Stimulated activated CD4-positive, alpha-beta T cell treated with anti-CD3 and anti-CD28 coated beads, Interleukin-15, amount 100 ng/mL, for 1 hour (primary cell): ENCODE measurements at places on chromosomes 1 and 21.

DNA sequence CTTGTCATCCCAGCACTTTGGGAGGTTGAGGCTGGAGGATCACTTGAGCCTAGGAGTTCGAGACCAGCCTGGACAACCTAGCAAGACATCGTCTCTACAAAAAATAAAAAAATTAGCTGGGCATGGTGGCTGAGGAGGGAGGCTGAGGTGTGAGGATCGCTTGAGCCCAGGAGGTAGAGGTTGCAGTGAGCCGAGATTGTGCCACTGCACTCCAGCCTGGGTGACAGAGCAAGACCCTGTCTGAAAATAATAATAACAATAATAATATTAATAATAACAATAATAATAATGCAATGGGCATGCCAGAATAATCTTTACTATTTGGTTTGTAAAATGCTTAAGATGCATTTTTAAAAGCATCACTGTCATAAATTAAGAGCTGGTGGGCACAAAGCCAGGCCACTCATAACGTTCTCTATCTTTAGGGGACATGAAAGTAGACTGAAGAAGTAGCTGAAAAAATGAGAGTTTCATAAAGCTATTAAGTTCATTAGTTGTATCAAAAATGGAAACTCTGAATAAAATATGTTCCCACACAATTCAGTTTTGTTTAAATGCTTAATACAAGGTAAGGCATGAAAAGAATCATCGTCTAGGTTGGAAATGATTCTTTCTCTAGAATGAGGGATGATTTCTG lies 51.6 kb upstream of the ITPKB start:
- DNase-seq, result no peak

GRCh38 chr1:66916320-66916719 lies 8.3 kb downstream of the DNAI4 start:
- DNase-seq, result no peak

DNA sequence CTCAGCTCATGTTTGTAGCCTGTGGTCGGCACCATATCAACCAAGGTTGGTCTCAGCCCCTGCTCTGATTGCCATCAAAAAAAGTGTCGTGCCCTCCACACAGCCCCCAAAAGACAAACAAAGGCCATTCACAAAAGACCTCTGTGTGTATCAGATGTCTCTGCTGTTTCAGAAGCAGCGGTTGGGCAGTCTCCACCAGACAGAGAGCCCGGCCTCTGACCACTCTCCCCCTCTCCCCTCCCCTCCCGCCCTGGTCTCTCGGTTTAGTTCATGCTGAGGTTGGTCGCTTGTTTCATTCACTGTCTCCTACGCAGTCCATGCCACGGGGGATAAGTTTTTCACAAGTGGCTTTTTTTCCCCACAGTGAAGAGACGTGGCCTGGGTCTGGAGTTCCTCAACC lies 27.1 kb downstream of the ACTA1 start:
- DNase-seq, result no peak

DNA sequence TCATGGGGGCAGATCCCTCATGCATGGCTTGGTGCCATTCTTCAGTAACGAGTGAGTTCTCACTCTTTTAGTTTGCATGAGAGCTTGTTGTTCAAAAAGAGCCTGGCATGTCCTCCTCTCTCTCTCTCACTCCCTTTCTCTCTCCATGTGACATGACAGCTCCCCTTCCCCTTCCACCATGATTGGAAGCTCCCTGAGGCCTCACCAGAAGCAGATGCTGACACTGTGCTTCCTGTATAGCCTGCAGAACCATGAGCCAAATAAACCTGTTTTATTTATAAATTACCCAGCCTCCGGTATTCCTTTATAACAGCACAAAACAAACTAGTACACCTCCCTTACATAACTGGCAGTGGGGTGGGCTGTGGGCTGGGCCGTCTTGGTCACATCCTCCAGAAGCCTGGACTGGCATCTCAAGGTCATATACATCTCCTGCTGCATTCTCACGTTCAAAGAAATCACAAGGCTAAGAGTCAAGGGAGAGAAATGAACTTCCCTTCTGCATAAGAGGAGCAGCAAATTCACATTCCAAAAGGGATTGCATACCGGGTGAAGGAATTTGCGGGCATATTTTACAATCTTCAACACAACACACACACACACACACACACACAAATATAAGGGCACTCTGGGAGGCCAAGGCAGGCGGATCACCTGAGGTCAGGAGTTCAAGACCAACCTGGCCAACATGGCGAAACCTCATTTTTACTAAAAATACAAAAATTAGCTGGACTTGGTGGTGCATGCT lies 2.3 kb upstream of the CCSAP start:
- DNase-seq, result no peak

- no peak for DNase-seq
Measured at GRCh38 chr1:67626090-67626860, 58.7 kb upstream of the GADD45A start.

DNA sequence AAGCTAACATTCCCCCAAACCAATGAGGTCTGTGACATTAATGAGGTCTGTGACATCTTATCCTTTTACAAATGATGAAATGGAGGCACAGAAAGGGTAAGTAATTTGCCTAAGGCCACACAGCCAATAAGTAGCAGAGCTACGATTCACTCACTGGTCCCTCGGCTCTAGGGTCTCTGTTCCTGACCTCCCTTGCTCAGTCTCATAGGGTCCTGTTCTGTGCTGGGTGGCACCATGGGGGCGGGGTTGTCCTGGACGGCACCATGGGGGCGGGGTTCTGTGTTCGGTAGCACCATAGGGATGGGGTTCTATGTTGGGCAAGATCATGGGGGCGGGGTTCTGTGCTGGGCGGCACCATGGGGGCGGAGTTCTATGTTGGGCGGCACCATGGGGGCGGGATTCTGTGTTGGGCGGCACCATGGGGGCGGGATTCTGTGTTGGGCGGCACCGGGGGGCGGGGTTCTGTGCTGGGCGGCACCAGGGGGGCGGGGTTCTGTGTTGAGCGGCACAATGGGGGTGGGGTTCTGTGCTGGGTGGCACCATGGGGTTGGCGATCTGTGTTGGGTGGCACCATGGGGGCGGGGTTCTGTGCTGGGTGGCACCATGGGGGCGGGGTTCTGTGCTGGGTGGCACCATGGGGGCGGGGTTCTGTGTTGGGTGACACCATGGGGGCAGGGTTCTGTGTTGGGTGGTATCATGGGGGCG lies 55.6 kb downstream of the CLSTN1 start:
- DNase-seq, result no peak

- DNase-seq, result no peak
Measured at GRCh38 chr1:240031009-240031408, 60.7 kb upstream of the FMN2 start.

- DNase-seq, result no peak
Measured at GRCh38 chr1:201917362-201918033, 28.8 kb downstream of the SHISA4 start.

DNA sequence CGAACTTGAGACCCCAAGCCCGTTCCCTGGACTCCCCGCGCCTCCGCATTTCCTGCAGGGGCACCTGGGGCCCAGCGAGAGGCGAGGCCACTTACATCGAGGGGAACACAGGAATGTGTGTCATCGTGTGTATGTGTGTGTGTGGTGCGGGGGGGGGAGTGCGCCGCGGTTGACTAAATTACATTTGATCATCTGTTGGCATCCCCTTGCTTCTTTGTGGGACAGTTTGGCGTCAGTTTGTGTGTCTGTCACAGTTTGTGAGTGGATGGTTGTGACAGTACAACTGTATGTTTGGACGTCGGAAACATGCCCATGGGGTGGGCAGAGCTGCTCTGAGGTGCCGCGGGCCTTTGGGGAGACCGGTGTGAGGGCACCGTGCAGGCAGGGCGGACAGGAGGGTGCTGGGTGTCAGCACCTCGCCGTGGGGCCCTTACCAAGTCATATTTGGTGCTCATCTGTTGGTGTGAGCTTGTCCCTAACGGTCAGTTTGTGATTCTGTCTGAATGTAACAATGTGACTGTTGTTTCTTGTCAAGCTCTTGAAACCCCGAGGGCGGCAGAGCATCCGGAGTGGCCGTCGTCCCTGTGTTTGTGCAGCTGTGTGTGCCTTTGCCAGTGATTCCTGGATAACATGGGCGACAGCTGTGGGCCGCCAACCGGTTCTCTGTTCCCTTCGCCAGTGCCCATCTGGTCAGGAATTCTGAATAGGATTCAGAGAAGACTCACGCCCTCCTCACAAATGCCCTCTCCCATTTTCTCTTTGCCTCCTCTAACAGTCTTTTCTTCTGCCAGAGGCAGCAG lies 899 bp downstream of the OPRD1 start:
- DNase-seq, result no peak

- no peak for DNase-seq
Measured at GRCh38 chr1:44236490-44237272, 23.4 kb downstream of the DMAP1 start.

DNA sequence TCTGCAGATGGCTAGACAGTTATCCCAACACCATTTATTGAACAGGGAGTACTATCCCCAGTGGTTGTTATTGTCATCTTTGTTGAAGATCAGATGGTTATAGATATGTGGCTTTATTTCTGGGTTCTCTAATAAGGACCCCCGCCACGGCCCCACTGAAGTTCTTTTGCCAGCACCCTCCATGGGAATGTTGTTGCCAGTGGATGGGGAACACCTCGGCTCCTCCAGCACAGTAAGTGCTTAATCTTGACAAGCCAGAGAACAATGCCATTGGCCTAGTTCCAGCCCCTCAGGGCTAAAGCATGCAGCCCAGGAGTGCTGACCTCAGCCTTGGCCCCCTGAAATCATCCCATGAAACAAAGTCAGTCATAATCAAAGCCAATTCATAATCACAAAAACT lies 337.6 kb downstream of the AGBL4 start:
- DNase-seq, result no peak

- no peak for DNase-seq
Measured at GRCh38 chr21:44299085-44299457, 782 bp upstream of the PFKL start.

- no peak for DNase-seq
Measured at GRCh38 chr21:37459575-37459974, 93.0 kb downstream of the DYRK1A start.

- DNase-seq, result no peak
Measured at GRCh38 chr1:152983234-152983633, 647 bp upstream of the SPRR1A start.

DNA sequence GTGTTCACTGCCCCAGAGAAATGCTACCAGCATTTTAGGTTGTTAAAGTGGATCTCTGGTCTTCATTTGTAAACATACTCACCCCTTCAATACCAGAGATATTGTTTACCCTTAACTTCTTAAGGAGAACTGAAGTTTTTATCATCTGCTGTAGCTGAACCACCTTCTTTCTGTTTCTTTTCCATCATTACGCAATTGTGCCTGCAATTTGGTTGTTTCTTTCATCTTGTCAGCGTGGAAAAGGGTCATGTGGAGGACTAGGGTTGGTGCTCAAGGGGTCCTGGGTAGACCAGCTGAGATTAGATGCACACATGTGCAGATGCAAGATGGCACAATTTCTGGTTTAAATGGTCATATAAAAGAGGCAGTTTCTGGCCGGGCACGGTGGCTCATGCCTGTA lies 23.0 kb downstream of the GART start:
- no peak for DNase-seq

- no peak for DNase-seq
Measured at GRCh38 chr1:231628207-231628876, 1.8 kb downstream of the DISC1 start.

GRCh38 chr1:9596415-9597123 lies 7.9 kb downstream of the TMEM201 start:
- DNase-seq, result no peak

GRCh38 chr1:12669529-12670068 lies 25.7 kb downstream of the AADACL4 start:
- DNase-seq, result no peak

DNA sequence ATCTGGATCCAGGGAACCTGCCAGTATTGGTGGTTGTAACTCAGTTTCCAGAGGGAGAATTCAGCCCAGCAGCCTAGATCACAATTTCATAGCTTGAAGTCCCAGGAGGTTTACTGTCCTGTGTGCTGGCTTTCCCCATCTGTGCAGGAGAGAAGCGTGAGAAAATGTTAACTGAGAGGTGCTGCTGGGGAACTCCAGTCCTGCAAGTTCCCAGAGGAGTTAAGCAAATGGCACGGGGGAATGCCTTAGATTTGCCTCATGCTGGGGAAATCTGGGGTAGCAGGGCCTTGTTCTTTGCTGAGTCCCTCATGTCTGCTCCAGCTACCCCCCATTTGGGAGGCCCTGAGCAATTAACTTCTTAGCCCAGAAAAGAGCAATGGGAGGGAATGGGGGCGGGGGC lies 25.1 kb upstream of the SLAMF6 start:
- no peak for DNase-seq

DNA sequence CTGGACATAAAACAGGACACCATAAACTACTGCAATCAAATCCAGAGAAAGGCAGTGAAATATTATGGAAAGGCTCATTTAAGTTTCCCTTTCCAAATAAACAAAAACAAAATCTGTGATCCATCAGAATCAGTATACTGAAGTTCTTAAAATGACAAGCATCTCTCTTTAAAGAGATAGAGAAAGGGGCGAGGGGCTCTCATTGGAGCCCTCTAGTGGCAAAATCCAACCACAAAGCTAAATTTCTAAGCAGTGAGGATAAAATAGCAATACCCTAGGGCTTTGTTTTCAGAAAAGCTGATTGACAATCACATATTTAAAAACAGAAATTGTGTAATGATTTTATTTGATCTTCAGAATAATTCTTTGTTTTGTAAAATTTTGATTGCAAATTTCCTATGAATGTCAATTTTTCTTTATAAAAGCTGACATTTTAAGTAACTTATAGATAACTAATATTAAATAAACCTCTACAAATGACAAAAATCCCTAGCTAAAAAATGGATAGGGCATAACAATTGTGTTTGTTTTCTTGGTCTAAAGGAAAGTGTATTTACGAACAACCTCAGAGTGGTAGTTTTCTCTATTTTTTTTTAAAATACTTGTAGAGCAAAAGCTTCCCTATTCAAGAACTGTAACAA lies 138.2 kb downstream of the COL24A1 start:
- DNase-seq, result no peak

GRCh38 chr1:93681989-93682412 lies 364 bp upstream of the BCAR3 start:
- no peak for DNase-seq

DNA sequence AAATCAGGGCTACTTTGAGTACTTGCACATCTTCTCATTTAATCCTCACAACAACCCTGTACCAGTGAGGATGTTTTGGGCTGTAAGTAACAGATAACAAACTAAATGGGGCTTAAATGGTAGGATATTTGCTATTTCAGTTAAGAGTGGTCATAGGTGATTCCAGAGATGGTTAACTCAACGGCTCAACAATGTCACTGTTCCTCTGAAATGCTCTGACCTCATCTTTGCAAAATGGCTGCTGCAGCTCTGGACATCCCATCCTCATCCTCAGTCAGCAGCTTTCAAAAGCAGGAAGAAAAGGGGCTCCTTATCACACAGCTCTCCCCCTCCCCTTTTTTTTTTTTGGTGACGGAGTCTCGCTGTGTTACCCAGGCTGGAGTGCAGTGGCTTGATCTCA lies 1.5 kb downstream of the LDLRAD2 start:
- no peak for DNase-seq

GRCh38 chr1:13981142-13981541 lies 281.2 kb downstream of the PRDM2 start:
- no peak for DNase-seq

DNA sequence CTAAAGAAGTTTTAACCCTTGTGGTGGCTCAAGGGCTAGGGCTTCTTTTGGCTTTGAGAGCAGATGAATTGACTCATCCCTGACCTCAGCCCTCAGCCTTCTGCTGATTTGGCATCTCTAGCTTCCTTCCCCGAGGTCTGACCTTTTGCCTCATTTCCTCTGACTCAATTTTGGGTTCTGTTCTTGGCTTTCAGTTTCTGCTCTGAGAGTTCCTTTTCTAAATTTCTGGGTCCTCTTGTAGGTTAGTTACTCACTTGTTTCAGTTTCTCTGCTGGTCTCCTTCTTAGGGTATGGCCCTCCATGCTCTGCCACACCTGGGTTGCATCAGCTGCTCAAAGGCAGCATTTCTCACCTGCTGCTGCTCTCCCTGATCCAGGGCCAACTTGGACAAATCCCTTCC lies 19.4 kb downstream of the PDE4B start:
- no peak for DNase-seq
